Esophagus mucosa (tissue), 1 donor: ENCODE measurements at places on chromosomes 6 and 20. TPM values are rescaled to one million over a fixed set of nuclear protein-coding genes. Genes with fewer than 3 reads are reported as not detected.

The SAMD5 gene
- 6.5 TPM for total RNA-seq

The IL17A gene
- total RNA-seq, result not detected

The ZNF341 gene
- total RNA-seq, result 1.6 TPM

The RIPOR2 gene
- 2.1 TPM for total RNA-seq

The CST5 gene
- total RNA-seq, result not detected

The KDM1B gene
- 20.8 TPM for total RNA-seq

The OPRM1 gene
- total RNA-seq, result not detected

The PRELID3B gene
- total RNA-seq, result 62.5 TPM

The WFDC2 gene
- 37.9 TPM for total RNA-seq

The TCF19 gene
- total RNA-seq, result 14.8 TPM

The CYP21A2 gene
- total RNA-seq, result 0.60 TPM

The TNNC2 gene
- total RNA-seq, result not detected

The BEND3 gene
- total RNA-seq, result 3.0 TPM

The FOXS1 gene
- 0.40 TPM for total RNA-seq

The RIN2 gene
- total RNA-seq, result 42.3 TPM

The ATP6V1G2 gene
- not detected for total RNA-seq

The ULBP2 gene
- total RNA-seq, result 5.2 TPM

The UNC5CL gene
- total RNA-seq, result 0.56 TPM

The TMEM244 gene
- not detected for total RNA-seq

The RHAG gene
- total RNA-seq, result not detected

The OLIG3 gene
- total RNA-seq, result not detected

The HLA-DQB2 gene
- total RNA-seq, result 0.64 TPM

The COL19A1 gene
- 0.04 TPM for total RNA-seq

The AIF1 gene
- 3.3 TPM for total RNA-seq

The ARMH2 gene
- not detected for total RNA-seq

The ADA gene
- total RNA-seq, result 21.8 TPM

The RAB32 gene
- total RNA-seq, result 5.7 TPM

The FOXC1 gene
- total RNA-seq, result 6.5 TPM

The CCN5 gene
- total RNA-seq, result 1.9 TPM

The HTR1E gene
- not detected for total RNA-seq

The DYNLRB1 gene
- total RNA-seq, result 80.7 TPM

The ACTR5 gene
- 6.0 TPM for total RNA-seq

The RUNX2 gene
- total RNA-seq, result 2.5 TPM

The KHDRBS2 gene
- 0.12 TPM for total RNA-seq

The DNAJC5 gene
- 64.8 TPM for total RNA-seq

The RSPH4A gene
- total RNA-seq, result not detected

The GSTA4 gene
- total RNA-seq, result 64.0 TPM

The RSPH3 gene
- total RNA-seq, result 13.4 TPM

The SLA2 gene
- 0.12 TPM for total RNA-seq

The SLC17A1 gene
- total RNA-seq, result not detected

The C6orf132 gene
- total RNA-seq, result 216 TPM

The DPPA5 gene
- not detected for total RNA-seq

The COL9A3 gene
- total RNA-seq, result 1.5 TPM

The KIAA1755 gene
- total RNA-seq, result 0.32 TPM

The OR2B6 gene
- total RNA-seq, result not detected

The UCKL1 gene
- total RNA-seq, result 25.1 TPM

The C2 gene
- total RNA-seq, result 2.9 TPM

The C4B gene
- 5.3 TPM for total RNA-seq

The IL17F gene
- total RNA-seq, result 0.20 TPM

The MYO6 gene
- total RNA-seq, result 37.4 TPM

The HMGCLL1 gene
- total RNA-seq, result not detected

The LPA gene
- total RNA-seq, result 0.24 TPM

The PBOV1 gene
- not detected for total RNA-seq
